ENCODE measurements at places on chromosomes 3 and 15. TPM values are rescaled to one million over a fixed set of nuclear protein-coding genes. Genes with fewer than 3 reads are reported as not detected.

GRCh38 chr3:28467414-28467813, 118.8 kb upstream of the AZI2 start:
- no peak overlapping the region for H3K4me3 ChIP-seq
- no peak for DNase-seq
- no peaks in the 10 kb centered on the region for H3K4me1 ChIP-seq
- no peaks in the 10 kb centered on the region for H3K36me3 ChIP-seq
- H3K27me3 ChIP-seq = no peaks in the 10 kb centered on the region

The GOLGA8S gene
- under 0.01 TPM for total RNA-seq

The GPR171 gene
- total RNA-seq = not detected

- H3K4me1 ChIP-seq = peaks cover 19% of the 10 kb centered on the region
- no peaks in the 10 kb centered on the region for H3K36me3 ChIP-seq
- no peak overlapping the region for H3K4me3 ChIP-seq
- peak overlapping the region; percentile 30 for H3K27ac ChIP-seq
Observed at GRCh38 chr15:67914537-67915460, 75.0 kb upstream of the RNU6-1 start.

DNA sequence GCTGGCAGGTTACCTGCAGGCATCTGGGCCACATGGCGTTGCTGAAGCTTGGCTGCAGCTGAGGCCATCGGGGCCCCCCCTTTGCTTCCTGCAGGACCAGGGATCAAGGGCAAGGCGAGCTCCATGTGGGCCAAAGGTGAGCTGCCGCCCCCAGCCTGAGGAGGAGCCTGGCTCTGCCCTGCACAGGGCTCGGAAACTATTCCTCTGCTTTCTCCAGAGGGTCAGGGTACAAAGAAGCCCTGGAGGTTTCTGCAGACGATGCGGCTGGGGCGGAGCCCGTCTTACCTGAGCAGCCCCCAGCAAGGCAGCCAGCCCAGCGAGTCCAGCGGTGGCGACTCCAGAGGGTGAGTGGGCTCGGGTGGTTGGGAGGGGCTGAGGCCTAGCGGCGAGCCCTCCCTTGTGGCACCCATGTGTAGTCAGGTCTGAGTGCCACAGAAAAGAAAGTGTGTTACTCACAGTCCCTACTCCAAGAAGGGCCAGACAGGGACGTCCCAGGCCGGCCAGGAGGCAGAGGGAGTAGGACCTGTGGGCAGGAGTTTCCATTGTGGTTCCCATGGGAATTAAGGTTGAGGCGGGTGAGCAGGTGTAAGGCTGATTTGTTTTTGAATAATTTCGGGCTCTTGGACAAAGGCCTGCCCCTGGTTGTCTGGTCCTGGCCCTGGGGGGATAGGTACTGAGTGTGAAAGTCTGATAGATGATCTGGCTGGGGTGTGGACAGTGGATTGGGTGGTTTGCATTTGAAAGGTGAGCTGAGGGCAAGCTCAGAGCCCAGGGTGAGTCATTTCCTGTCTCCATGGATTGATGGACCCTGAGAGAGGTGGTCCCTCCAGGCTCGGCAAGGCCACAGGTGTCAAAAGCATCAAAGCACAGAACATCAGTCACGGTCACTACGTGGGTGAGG, 25.4 kb downstream of the CFAP100 start:
- no peak for DNase-seq
- no peaks in the 10 kb centered on the region for H3K4me1 ChIP-seq
- no peaks in the 10 kb centered on the region for H3K36me3 ChIP-seq
- peaks cover 16% of the 10 kb centered on the region for H3K27me3 ChIP-seq
- H3K4me3 ChIP-seq = no peak overlapping the region
- no peak overlapping the region for H3K27ac ChIP-seq

The MESP1 gene
- total RNA-seq = under 0.01 TPM

DNA sequence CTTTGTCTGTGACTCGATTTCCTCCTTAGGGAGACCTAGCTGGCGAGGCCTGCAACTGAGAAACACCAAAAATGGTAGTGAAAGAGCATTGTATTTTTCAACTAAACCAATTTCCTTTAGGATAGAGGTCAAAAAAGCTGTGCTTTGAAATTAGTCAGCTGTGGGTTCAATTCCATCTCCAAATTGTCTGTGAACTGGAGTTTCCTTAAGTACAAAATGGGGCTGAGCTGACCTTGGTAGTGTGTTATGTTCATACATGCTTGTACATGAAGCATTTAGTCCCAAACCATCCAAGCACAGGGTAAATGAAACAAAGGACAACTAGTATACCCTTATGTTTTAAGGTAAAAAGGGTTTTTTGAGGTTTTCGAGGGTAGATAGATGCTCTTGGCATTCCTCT, 99.3 kb downstream of the RARB start:
- no peak overlapping the region for H3K4me3 ChIP-seq
- DNase-seq = no peak
- no peaks in the 10 kb centered on the region for H3K4me1 ChIP-seq
- no peaks in the 10 kb centered on the region for H3K36me3 ChIP-seq
- no peaks in the 10 kb centered on the region for H3K27me3 ChIP-seq
- H3K27ac ChIP-seq = no peak overlapping the region

DNA sequence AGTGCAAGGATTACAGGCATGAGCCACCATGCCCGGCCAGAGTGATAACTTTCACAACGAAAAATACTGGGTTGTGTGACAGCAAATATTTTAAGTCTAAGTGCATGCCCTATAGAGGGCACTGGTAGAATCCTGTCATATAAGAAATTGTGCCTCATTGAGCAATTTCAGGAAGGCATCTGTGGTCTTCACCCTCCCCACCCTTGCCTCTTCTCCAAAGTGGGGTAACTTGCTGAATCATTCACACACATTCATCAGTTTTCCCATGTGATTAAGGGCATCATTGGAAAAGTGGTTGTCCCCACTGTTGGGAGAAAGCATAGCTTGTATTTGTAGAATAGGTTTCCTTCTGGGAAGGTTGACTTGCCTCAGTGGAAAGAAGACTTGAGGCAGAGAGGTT, 9.2 kb downstream of the MITF start:
- H3K27me3 ChIP-seq = no peaks in the 10 kb centered on the region
- DNase-seq = no peak
- H3K4me3 ChIP-seq = no peak overlapping the region
- peaks cover 31% of the 10 kb centered on the region for H3K4me1 ChIP-seq
- H3K36me3 ChIP-seq = peaks cover 1% of the 10 kb centered on the region

DNA sequence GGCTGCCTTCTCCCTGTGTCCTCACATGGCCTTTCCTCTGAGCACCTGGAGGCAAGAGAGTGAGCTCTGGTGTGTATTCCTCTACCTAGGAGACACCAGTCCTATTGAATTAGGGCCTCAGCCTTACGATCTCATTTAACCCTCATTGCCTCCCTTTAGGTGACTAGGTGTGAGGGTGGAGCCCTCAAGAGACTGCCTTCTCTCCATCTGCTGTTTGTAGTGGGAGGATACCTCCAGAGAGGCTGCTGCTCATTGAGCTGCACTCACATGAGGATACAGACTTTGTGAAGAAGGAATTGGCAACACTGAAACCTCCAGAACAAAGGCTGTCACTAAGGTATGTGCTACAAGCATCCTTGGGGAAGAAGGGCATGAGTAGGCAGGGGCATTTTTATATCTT, at the start of gene CCR8:
TSS of gene CCR8 (plus strand) at position 217 of the 400 bp plus-strand sequence. CDS start 2,623 bp downstream, outside the sequence.
- no peaks in the 10 kb centered on the region for H3K4me1 ChIP-seq
- no peaks in the 10 kb centered on the region for H3K36me3 ChIP-seq
- no peak within 1 kb of the TSS for H3K27ac ChIP-seq
- H3K4me3 ChIP-seq = no peak within 1 kb of the TSS

The VWA5B2 gene
- not detected for total RNA-seq

The TMEM108 gene
- total RNA-seq = 0.18 TPM

The CCDC12 gene
- 15.2 TPM for total RNA-seq

All from IMR-90 (cell line).